ACHN (cell line): ENCODE measurements at places on chromosomes 2 and 18.

- no peak for DNase-seq
These were observed 79.2 kb upstream of the ST8SIA3 start for GRCh38 chr18:57273194-57273593.

- DNase-seq = no peak
These were observed 87.4 kb upstream of the KLF7 start for GRCh38 chr2:207252979-207253645.

GRCh38 chr2:11866358-11867335 lies 120.2 kb downstream of the LPIN1 start:
- no peak for DNase-seq

GRCh38 chr2:105814291-105814940 lies 69.7 kb downstream of the NCK2 start:
- no peak for DNase-seq

DNA sequence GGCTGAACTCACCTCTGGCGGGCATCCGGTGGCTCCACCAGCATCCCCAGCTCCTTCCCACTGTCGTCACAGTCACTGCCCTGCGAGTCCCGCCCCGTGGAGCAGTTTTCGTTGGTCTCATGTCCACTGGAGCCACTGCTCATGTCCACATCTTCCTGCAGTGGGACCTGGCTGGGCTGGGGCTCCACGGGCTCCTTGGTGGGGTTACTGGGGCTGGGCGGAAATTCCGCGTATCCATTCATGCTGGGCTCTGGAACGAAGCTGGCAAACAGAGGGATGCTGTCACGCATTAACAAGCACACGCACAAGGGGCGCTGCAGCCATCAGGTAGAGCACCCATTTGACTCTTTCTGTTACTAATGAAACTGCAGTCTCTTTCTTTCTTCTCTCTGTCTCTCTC lies 10.7 kb downstream of the PER2 start:
- peak; percentile 69 for DNase-seq

GRCh38 chr2:118048401-118048800 lies 34.5 kb upstream of the CCDC93 start:
- DNase-seq = no peak

GRCh38 chr18:811182-811891 lies 705 bp downstream of the YES1 start:
- DNase-seq = peak; percentile 27

DNA sequence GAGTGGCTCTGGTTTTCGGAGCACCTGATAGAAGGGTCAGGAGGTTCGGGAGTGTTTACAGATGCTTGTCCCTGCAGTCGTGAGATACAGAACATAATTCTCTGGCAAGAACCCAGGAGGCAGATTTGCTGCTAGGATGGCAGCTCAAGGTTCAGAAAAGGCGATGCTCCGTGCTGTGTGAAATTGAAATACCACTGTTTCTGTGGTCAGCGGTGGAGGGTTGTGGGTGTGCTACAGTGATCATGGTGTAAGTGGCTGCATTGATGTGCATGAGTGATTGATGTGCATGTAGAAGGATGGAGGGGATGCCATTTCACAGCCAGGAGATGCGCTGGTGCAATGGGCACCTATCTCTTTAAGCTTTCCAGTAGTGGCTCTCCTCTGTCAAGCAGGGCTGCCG lies 322.1 kb downstream of the GALR1 start:
- DNase-seq = no peak
